RWPE1 (cell line): ENCODE measurements at places on chromosomes 3 and 15.

- no peak for DNase-seq
Observed at GRCh38 chr3:171283183-171283847, 176.9 kb downstream of the TNIK start.

DNA sequence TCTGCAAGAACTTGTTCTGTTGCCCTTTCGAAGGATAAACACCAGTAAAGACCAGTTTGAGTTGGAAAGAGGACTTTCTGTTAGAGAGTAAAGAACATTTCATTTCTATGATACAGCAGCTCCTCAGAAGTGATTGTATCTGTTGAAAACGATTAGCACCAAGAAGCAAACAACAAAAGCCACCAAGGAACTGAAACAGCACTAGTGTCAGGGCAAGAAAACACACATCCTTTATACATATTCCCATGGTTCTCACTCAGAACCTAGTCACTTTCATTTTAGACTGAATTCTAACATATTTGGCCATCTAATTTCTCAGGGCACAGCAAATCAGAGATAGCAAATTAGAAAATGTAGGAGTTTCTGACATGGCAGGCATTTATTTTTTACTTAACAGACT, 116.1 kb downstream of the ATP1B3 start:
- DNase-seq = no peak

- no peak for DNase-seq
Observed at GRCh38 chr3:122886946-122887345, 92.1 kb downstream of the SLC49A4 start.

GRCh38 chr3:161051856-161052255, 53.3 kb downstream of the B3GALNT1 start:
- DNase-seq = no peak

GRCh38 chr15:97745481-97746071, 214.9 kb upstream of the ARRDC4 start:
- peak; percentile 43 for DNase-seq

DNA sequence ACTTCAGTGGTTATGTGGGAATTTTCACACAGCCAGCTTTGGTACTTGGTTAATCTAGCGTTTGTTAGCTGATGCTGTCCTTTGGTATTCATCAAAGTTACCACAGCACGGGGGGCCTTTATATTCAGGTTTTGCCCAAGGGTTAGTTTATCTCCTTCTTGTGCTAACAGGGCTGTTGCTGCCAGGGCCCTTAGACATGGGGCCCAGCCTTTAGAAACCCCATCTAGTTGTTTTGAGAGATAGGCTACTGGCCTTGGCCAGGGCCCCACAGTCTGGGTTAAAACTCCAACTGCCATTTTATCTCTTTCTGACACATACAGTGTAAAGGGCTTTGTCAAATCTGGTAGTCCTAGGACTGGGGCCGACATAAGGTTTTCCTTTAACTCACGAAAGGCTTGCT, 7.5 kb upstream of the DNAAF4 start:
- DNase-seq = no peak

GRCh38 chr3:188687389-188687788, 484.4 kb upstream of the TPRG1 start:
- no peak for DNase-seq

GRCh38 chr15:68352401-68353062, 75.0 kb downstream of the FEM1B start:
- peak; percentile 74 for DNase-seq

GRCh38 chr15:31440754-31441311, 114.2 kb downstream of the KLF13 start:
- DNase-seq = no peak

DNA sequence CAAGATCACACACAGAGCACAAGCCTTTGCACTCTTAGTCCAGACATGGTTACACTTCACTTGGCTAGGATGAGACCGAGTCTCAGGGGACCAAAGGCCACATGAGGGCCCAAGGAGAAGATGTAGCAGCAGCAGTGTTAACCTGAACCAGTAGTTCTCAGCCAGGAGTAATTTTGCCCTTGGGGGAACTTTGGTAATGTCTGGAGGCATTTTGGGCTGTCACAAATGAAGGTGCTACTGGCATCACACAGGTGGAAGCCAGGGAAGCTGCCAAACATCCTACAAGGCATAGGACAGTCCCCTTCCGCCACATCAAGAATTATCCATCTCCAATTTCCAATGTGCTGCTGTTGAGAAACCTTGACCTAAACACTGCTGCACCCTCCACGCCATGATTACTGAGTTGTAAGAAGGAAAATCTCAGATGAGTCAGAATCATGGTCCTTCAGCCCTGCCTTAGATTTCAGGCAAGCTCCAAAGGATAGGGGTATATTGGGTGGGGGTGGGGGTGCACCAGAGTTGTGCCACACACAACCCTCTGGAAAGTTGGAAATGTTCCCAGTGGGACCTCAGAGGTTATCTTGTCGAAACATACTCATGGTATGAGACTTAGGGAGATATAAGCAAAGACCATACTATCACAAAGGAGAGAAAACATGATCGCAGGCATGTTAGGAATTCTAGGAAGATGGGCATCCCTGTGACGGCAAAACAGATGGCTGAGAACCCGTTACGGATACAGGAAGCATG, 36.2 kb downstream of the SEMA5B start:
- no peak for DNase-seq

GRCh38 chr3:170278627-170279026, 56.4 kb downstream of the PRKCI start:
- DNase-seq = no peak

GRCh38 chr3:171833789-171834460, 9.2 kb upstream of the TMEM212 start:
- peak; percentile 35 for DNase-seq

DNA sequence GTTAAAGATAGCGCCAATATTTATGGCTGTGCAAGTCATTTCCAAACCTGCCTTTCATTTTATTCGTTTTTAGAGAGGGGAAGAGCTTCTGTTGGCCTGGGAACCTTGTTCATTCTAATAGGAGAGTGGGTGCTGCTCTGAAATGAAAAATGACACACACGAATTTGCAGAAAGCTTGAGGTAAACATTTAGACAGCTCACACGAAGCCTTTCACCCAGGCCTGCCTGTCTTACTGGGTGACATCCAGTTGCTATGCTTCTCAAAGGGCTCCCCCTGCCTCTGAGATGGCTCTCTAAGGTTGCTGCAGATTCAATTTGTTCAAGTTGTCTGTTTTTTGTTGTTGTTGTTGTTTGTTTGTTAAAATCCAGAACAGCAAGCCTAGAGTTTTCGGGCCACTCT, 18.2 kb downstream of the PEX5L start:
- no peak for DNase-seq

DNA sequence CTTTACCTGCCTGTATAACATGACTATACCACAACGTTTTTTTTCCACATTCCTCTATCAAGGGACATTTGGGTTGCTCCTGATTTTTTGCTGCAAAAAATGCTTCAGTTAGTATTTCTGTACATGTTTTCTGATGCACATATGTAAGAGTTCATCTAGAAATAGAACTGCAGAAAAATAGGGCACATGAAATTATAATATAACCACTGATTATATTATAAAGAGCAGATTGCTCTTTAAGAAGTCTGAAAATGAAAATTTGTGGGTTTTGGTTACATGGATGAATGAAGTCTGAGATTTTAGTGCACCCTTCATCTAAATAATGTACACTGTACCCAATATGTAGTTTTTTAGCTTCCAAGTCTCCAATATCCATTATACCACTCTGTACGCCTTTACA, 130.1 kb upstream of the PTX3 start:
- no peak for DNase-seq

DNA sequence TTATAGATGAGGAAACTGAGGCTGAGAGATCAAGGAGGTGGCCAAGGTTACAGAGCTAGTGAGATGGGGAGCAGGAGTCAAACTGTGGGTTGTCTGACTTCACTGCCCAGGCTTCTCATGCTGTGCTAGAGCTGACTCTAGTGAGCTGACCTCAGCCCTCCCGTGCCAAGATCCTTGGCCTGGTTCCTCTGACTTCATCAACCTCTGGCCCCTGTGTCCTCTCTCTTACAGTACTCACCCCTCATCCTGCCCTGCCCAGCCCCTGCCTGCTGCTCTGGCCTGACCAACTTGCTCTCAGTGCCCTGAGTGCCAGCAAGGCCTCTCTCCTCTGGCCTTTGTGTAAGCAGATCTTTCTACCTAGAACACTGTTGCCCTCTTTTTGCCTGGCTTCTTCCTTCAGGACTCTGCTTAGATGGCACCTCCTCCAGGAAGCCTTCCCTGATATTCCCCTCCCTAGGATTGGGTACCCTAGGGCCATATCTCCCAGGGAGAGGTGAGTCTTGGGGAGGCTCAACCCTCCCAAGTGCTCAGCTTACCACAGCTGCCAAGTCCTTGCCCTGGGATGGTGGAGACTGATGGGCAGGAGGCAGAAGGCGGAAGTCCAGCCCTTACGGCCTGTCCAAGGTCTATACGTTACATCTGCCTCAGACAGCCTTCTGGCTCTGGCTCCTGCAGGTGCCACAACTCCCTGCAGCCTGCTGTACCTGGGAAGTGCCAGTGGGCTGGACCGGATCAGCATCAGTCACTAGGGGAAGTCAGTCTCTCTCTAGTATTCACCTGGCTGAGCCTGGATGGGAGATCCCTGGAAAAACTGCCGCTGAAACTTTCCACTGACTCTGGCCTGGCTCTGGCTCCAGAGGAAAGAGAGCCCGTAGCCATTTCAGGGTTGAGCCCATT, 36.3 kb upstream of the FAM107A start:
- DNase-seq = no peak

GRCh38 chr3:170058127-170058526, 20.3 kb downstream of the GPR160 start:
- no peak for DNase-seq

DNA sequence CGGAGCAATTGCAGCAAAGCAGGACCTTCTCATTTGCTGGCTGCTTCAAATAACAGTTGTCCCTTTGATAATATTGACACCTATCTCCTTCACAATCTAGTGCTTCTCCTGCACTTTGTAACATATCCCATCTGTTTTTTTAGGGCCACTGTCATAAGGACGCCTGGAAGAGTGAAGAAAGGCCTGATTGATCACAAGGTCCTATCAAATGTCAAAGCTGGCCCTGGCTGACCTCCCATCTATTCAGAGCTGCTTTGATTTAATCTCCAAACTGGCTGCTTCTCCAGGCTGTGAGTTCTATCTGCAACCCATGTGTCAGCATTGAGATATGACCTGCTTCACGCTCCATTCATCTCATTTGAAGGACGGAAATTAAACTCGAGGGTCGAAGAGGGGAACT, 601.2 kb upstream of the KCNMB2 start:
- no peak for DNase-seq

- DNase-seq = no peak
Observed at GRCh38 chr3:4981665-4982494, 2.6 kb downstream of the BHLHE40 start.

GRCh38 chr3:133887803-133888703, 7.6 kb downstream of the RAB6B start:
- no peak for DNase-seq

DNA sequence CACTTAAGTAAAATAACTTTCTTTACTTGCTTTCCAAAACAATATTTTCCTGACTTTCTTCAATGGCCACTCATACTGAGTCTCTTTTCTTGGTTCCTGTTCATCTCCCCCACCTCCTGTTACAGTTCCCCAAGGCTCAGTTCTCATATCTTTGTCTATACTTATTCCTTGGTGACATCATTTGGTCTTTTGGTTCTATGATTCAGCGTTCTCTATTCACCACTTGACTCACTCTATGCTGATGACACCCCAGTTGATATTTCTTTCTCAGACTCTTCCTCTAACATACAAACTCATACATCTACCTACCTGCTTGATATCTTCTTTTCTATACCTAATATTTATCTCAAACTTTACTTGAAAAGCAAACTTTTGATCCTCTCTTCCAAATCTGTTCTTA, 85.0 kb upstream of the P3H2 start:
- peak; percentile 60 for DNase-seq

GRCh38 chr3:181692311-181693145, 19.2 kb upstream of the SOX2 start:
- DNase-seq = no peak

DNA sequence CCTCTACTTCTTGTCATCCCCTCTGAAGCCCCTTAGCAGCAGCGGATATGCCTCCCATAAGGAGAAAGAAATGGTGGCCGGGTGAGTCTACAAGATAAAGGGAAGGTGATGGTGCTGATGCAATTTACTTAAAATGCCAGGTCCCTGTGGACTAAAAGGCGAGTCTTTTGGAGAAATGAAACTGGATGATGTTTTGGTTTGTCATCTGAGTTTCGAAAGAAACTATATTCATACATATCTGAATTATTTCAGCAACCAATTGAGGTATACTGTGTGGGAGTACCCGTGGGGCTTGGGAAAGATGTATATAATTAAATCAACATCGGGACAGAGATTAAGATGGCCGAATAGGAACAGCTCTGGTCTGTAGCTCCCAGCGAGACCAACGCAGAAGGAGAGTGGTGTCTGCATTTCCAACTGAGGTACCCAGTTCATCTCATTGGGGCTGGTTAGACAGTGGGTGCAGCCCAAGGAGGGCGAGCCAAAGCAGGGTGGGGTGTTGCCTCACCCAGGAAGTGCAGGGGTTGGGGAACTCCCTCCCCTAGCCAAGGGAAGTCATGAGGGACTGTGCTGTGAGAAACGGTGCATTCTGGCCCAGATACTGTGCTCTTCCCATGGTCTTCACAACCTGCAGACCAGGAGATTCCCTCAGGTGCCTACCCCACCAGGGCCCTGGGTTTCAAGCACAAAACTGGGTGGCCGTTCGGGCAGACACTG, 210.6 kb upstream of the CHRM5 start:
- DNase-seq = no peak

DNA sequence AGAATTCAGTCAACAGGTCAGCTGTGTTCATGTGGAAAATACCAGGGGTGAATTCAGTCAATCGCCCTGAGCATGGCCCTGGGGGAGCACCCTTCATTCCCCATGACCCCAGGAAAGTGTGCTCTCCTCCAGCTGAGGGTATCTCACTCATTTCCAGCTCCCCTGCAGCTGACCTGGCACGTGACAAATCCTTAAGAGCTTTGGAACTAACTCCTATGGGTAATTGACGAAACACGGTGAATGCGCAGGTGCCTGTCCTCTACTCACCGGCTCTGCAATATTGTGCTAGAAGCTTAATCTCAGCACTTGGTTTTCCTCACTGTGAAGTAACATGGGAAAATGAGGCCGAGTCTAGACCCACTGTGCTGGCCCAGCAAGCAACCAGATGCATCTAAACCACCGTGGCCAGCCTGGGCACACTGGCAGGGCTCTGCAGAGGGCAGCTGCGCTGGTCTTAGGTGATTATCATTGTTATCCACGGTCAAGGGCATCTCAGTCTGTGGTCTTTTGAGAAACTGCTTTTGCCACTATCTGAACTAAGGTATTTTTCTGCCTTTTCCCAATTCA, 63.1 kb downstream of the SPSB4 start:
- no peak for DNase-seq
